ENCODE measurements at places on chromosomes 16 and 17.

GRCh38 chr17:51346218-51346982 lies 86.1 kb downstream of the UTP18 start:
- no peak for DNase-seq

DNA sequence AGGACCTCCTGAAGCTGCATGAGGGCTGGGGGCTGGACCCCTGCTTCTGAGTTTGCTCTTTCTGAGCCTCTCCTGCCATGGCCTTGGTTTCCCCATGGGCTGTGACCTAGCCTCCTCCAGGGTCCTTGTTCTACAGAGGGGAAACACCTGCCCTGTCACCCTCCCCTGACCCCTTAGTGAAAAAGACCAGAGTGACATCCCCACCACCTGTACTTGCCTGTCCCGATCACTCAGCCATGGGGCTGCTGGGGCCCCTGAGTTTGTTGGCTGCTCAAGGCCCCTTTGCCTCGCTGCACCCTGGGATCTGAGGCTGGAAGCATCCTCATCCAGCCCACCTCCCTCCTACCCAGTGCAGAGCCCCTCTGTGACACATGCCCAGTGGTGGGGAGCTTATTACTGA lies 800 bp downstream of the NOD2 start:
- no peak for DNase-seq

GRCh38 chr17:77475016-77475976 lies 334.5 kb downstream of the SEC14L1 start:
- DNase-seq, result peak; percentile 93

DNA sequence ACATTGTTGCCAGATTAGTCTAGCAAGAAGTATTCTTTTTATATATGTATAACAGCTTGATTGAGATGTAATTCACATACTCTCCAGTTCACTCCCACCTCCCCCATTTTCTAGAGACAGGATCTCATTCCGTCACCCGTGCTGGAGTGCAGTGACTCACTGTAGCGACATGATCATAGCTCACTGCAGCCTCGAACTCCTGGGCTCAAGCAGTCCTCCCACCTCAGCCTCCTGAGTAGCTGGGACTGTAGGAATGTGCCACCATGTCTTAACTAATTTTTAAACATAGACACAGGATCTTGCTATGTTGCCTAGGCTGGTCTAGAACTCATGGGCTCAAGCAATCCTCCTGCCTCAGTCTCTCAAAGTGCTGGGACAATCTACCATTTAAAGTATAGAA lies 3.3 kb upstream of the RSAD1 start:
- DNase-seq, result no peak

DNA sequence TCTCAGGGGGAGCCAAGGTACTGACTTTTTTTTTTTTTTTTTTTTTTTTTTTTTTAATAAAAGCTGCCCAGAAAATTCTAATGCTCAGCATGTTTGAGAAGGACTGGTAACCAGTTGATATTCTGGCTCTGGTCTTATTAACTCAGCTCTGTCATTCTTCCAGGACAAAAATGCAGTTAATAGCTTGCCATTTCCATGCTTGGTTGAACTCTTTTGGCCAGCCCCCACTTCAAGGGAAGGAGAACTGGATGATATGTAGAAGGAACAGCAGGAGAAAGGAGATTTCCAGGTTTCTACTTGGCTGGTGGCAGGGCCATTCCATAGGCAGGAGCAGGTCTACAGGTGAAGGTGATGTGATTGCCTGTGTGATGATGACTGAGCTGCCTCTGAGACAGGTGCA lies 59.2 kb upstream of the TANC2 start:
- no peak for DNase-seq

DNA sequence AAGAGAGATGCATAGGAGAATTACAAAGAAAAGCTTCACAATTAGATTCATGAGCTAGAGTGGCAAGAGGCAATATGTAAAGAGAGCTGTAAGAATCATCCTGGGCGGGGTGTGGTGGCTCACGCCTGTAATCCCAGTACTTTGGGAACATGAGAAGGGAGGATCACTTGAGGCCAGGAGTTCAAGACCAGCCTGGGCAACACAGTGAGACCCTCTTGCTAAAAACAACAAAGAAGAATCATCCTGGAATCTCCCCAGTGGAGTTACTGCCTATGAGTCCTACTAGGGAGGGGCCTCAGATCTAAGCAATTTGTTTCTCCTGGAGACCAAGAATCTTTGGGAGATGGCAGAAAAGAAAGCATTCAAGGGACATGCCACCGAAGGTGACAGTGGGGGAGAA lies 119.1 kb downstream of the HIC1 start:
- DNase-seq, result no peak

DNA sequence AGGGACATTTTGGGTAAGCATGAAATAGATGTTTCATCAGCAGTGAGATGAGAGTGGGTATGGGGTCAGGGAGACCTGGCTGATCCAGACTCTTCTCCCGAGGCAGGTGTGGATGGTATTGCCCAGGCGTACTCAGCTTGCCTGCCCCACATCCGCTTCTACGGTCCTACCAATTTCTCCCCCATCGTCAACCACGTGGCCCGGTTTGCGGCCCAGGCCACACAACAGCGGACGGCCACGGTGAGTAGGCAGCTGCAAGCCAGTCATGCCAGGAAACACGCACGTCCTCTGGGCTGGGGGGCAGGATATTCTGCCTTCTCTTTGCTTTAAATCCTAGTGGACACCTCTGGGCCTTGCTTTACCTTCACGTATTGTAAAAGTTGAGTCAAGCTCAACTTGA lies 44.7 kb downstream of the CPNE2 start:
- DNase-seq, result no peak

DNA sequence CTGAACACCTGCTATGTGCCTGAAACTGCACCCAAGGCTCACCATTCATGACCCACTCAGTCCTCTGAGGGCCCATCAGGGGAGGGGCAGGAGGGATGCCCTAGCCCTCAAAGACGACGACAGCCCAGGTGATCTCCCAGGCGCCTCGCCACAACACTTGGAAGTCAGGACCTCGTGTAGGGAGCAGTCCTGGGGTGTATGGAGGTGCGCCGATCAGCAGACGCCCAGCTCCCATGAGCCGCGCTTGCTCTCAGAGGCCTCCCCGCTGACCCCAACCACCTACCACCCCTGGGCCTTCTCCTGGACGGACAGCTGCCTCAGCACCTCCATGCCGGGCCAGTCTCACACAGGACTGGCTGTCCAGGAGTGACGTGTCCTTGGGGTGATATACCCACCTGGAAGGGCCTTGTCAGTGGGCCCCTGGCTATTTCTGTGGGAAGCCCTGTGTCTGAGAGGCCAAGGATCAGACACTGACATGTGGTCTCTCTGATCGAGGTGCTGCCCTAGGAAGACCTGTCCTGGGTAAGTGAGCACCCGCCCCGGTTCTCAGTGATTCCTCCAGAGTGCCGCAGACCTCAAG lies 26.7 kb downstream of the KDM8 start:
- DNase-seq, result no peak

GRCh38 chr16:22948058-22948602 lies 134.2 kb downstream of the HS3ST2 start:
- DNase-seq, result no peak

DNA sequence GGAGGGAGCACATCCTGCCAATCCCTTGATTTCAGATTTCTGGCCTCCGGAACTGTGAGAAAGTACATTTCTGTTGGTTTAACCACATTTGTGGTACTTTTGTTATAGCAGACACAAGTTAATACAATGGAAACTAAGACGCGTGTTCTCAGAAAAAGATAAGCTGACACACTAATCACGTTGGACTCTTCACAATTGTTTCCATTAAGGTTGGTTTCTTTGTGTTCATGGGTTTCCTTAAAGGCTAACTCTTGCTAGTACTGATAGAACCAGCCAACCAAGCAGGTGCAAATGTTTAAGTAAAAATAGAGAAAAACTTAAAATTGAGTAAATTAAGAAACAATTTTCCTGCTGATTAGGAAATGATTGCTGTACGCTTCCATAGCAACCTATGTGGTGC lies 59.4 kb downstream of the CMC2 start:
- DNase-seq, result no peak

GRCh38 chr17:82085931-82086764 lies 11.9 kb downstream of the FASN start:
- DNase-seq, result no peak

DNA sequence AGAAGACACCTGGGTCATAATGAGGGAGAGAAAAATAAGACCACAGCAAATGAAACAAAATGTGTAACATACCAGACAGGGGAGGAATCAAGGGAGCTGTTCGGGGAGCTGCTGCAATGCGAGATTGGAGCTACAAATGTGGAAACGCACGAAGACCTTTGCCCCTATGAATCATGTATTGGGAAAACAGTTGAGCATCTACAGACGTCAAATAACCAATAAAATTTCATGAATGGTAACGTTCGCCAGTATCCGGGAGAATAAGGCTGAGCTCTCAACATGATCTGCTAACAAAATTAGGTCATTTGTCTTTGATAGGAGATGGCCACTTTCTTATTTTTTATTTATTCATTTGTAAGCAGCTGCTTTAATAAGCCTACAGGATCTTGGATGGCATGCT lies 486.2 kb upstream of the RBFOX1 start:
- DNase-seq, result no peak

DNA sequence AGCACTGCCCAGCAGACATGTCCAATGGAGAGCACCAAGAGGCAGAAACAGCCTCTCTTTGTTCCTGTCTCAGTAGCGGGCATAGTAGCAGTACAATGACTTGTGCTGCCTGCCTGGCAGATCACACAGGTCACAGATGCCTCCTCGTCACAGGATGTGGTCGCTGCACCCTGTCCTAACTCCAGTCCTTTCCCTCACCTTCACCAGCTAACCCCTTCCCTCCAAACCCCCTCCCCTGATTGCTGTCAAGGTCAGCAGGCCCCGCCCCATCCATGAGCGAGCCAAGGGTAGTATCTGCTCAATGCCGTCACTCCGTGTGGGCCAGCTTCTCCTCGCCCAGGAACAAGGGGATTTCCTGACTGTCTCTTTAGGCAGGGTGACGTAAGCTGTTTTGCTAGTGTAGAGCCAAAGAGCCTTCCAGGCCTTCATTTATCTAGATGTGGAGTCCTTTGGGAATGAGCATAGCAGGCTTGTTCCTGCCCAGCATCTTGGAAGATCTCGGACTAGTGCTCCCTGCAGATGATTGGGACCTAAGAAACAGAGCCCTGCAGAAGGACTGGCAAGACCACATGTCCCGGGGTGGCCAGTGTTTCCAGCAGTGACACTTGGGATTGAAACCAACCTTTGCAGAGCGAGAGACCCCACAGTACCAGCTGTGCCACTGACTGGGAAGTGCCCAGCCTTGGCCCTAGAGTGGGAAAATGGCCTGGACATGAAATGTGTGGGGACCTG lies 75.9 kb upstream of the TNRC6C start:
- DNase-seq, result no peak

DNA sequence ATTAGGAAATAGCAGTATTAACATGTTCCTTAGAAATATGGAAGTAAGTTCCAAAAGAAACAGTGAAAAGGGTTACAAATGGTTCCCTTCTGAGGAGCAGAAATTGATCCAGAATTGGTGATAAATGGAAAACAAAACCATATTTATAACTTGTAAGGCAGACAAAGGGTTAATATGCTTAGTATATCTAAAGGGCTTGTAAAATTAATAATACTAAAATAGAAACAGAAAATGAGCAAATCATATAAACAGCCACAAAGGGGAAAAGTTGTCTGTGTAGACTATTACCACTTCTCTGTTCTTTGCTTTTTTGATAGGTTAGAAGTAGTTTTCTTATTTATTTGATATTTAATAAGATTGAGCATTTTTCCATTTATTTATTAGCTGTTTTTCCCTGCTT lies 64.4 kb downstream of the NFATC3 start:
- no peak for DNase-seq

DNA sequence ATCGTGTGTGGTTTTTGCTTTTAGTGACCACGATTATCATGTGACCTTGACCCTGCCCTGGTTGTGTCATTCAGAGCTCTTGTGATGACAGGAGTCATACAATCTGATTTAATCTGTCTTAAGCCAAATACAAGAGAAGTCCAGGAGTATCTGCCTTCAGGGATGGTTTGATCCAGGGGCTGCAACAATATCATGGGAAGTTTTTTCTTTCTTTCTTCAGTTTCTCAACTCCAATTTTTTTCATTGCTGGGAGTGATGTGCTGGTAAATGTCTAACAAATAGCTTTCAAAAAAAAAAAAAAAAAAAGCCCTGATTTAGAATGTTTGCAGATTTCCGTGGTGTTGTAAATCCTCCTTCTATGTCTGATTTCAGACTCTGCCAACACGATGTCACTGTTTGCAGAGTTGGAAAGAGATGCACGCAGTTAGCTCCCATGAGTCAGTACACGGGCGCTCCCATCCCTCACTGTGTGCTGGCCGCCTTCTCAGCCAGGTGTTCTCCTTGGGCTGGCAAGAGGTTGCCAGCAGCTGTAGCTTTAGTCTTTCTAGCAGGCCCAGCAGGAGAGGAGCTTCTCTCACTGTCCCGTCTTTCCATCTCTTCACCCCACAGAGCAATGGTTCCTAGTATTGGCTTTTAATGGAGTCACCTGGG lies 229.7 kb downstream of the SNX29 start:
- no peak for DNase-seq
